ENCODE measurements at places on chromosomes 12 and 14. TPM values are rescaled to one million over a fixed set of nuclear protein-coding genes. Genes with fewer than 3 reads are reported as not detected.
A peak's percentile ranks its signal among the peaks of the same experiment; 100 is the strongest.

CLEC2A gene
- not detected for total RNA-seq

GRCh38 chr12:108914121-108914531, 34.2 kb downstream of the DAO start:
- DNase-seq = no peak

DNA sequence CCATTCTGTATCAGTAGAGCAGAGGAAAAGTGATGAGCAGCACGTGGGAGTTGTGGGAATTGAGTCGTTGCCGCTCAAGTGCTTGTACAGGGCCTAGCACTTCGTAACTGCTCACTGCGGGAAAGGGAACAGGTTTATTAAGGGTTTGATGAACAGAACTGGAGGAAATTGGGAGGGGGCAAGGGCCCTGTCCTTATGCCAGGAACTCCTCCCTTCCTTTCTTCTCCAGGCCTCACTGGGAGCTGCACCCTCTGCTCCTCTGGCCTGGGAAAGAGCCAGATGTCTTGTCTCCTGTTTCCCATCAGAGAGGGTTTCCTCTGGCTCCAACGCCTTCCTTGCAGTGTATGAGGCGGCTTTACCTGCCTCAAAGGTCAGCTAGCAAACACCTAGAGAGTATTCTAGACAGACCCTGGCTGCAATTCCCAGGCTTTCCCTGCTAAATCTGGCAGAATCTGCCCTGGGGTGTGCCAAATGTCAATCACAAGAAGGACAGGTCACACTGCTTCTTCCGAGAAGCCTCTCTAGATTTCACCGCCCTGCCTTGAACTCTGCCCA, 78.4 kb downstream of the NTF3 start:
- no peak for DNase-seq

DNA sequence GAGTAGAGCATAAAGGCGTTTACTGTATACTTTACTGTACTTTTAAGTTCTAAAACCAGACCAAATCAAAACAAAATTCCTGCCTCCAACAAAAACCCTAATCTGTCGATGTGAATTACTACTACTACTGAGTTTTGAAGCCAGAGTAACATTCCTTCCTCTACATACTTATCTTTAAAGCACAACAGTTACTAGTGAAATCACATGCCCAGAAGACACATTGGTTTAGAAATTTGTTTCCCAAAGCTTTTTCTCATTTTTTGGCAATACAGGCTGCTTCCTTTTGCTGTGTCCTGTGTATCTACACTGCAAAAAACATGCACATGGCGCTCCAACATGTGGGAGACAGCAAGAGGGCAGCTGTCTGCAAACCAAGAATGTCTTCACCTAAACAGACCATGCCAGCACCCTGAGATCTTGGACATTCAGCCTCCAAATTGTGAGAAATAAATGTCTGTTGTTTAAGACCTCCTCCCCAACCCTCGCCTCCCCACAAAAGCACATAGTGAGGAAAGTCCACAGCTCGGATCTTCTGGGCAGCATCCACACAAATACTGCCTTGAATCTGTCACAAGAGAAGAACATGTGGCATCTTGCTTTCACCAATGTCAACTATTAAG, 21.1 kb downstream of the SETD3 start:
- no peak for DNase-seq

DNA sequence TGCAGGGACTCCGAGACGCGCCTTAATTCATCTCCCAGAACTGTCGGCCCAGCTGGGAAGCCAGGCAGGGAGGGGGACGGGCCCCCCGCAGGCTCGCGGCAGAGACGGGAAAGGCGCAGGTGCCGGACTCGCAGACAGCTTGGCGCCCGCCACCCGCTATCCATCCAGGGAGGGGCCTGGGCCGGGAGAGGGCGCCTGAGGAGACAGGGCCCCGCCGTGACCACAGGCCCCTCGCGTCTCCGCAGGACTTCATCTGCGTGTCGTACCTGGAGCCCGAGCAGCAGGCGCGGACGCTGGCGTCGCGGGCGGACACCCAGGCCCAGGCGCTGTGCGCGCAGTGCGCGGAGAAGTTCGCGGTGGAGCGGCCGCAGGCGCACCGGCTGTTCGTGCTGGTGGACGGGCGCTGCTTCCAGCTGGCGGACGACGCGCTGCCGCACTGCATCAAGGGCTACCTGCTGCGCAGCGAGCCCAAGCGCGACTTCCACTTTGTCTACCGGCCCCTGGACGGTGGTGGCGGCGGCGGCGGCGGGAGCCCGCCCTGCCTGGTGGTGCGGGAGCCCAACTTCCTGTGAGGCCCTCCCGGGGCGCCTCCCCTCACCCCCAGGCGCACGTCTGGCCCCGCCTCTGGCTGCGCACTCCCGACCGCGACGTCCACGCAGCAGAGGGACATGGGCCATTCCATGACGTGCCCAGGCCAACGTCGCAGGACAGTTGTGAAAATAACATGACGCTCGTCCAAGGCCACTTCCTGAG, 60.6 kb downstream of the LGMN start:
- no peak for DNase-seq

DAO gene
- not detected for total RNA-seq

DNA sequence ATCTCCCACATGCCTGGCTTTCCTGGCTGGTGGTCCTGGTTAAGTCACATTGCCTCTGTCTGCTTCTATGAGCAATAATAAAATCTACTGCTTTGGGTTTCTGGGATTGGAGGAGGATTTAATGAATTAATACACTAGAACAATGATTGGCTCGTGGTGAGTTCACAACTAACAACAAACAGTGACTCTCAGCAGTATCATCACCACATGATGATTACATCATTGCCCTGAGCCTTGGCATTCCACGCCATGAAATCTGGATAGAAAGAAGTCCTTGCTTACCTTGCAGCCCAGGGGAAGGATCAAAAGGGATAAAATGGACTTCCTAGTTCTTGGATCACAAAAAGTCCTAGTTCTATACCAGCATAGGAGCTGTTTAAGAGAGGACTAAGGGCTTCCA, 1069.0 kb downstream of the VRK1 start:
- DNase-seq = peak; percentile 11

GRCh38 chr14:95531969-95532368, 2.9 kb upstream of the GLRX5 start:
- no peak for DNase-seq

DNA sequence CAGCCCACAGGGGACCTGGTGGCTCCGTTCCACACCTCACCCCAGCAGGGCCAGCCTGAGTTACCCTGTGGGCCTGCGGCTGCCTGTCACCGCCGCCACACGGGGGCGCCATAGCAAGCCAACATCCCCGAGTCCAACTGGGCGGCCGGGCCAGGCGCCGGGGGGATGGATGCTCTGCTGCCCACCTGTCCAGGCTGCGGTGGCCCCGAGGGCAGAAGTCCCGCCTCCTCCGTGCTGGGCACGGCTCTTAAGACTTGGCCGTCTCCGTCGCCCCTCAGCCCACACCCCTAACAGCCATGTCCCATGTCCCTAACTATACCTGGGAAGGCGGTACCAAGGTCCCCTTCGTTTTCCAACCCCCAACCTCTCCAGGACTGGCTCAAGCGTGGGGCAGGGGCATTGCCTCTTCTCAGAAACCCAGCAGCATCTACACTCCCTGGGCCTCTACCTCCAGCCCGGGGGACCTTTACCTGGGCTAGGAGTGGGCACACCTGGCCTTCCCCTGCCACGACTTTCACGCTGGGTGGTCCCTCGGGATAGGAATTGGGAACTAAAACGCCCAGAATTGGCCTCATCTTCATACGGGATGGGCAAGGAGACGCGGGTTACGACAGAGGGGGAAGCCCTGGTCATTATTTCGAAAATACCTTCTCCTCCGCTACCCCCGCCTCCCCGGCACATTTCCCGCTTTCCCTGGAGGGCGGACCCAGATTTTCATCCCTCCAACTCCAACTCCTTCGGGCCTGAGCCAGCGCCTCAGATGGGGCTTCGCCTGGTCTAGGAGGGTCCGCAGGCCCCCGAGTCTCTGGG, 1.1 kb upstream of the CYP46A1 start:
- peak; percentile 59 for DNase-seq

CLEC4D gene
- total RNA-seq = not detected

THAP2 gene
- 18.6 TPM for total RNA-seq
